ENCODE measurements at places on chromosomes 3 and 15. TPM values are rescaled to one million over a fixed set of nuclear protein-coding genes. Genes with fewer than 3 reads are reported as not detected.

Gene VIPR1
- 2.2 TPM for total RNA-seq

Gene MAGEL2
- 0.05 TPM for total RNA-seq

Gene SIDT1
- total RNA-seq, result 0.47 TPM

Gene NLGN1
- 10.5 TPM for total RNA-seq

Gene BAHD1
- total RNA-seq, result 18.1 TPM

Gene GUCA1C
- total RNA-seq, result 1.8 TPM

Gene CCR8
- not detected for total RNA-seq

All from left ventricle myocardium superior (tissue), 1 donor.